ENCODE measurements at places on chromosomes 2 and 18.

GRCh38 chr18:79488311-79489050 is 92.8 kb downstream of the NFATC1 start:
- DNase-seq, result no peak

GRCh38 chr2:159012142-159012541 is 43.7 kb downstream of the TANC1 start:
- DNase-seq, result no peak

GRCh38 chr2:101803128-101803527 is 105.6 kb downstream of the MAP4K4 start:
- no peak for DNase-seq

- no peak for DNase-seq
Measured at GRCh38 chr2:235668782-235669181, 174.9 kb downstream of the AGAP1 start.

- DNase-seq, result no peak
Measured at GRCh38 chr18:36185901-36186460, 1.3 kb upstream of the MOCOS start.

GRCh38 chr2:159080641-159081040 is 112.2 kb downstream of the TANC1 start:
- DNase-seq, result no peak

GRCh38 chr18:58405107-58405898 is 223.6 kb downstream of the ALPK2 start:
- DNase-seq, result no peak

GRCh38 chr2:72092111-72092510 is 55.6 kb downstream of the CYP26B1 start:
- no peak for DNase-seq

GRCh38 chr2:169590804-169591203 is 6.7 kb downstream of the PPIG start:
- DNase-seq, result no peak

GRCh38 chr2:229559986-229560385 is 154.4 kb downstream of the DNER start:
- DNase-seq, result no peak

GRCh38 chr18:7596147-7596546 is 29.0 kb downstream of the PTPRM start:
- DNase-seq, result no peak

DNA sequence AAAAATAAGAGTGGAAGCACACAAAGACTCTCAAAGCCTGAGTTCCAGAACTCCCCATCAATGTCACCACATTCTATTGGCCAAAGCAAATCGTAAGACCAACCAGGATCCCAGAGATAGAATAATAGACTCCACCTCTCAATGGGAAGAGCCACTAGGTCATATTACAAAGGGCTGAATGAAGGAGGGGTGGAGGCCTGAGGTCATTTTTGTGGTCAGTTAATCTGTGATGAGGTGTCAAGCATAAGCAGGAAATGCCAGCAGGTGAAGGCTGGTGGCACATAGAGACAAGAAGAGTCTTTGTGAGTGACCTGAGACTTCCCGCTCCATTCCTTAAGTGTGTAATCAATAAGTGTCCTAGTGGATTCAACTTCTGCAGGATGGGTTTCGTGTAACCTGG is 144.3 kb downstream of the TFCP2L1 start:
- no peak for DNase-seq

DNA sequence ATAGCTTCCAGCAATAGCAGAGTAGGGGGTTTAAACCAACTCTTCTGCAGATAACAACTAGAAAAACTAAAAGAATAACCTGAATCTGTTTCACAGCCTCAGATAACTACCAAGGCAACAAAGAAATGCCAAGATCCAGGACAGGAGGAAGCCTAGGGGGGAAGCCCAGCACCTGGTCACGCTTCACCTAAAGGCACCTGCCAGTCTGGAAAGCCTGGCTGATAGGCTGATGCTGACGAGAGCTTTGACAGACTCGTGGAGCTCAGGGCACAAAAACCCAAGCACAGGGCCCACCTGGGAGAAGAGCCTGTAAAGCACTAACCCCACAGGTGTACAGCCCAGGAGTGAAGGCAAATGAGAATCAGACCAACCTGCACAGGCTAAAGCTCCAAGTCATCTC is 22.6 kb downstream of the EIPR1 start:
- DNase-seq, result no peak

DNA sequence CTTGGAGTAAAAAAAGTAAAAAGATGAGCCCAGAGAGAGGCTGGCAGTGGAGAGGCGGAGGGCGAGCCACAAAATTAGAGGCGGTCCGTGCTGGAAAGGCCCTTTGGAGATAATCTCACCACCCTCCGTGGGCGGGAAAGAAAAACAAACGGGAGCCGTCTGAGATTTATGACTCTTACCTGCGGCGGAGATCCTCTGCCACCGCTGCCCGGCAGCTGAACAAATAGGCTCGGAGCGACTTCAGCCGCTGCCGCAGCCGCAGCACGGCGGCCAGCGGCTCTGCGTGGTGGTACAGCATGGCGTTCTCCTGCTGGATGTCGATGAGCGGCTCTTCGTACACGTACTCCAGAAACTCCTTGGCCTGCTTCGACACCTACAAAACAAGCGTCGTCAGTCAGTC is 94.6 kb downstream of the PLEKHM3 start:
- no peak for DNase-seq

GRCh38 chr2:217849154-217849975 is 153.4 kb downstream of the TNS1 start:
- DNase-seq, result no peak

DNA sequence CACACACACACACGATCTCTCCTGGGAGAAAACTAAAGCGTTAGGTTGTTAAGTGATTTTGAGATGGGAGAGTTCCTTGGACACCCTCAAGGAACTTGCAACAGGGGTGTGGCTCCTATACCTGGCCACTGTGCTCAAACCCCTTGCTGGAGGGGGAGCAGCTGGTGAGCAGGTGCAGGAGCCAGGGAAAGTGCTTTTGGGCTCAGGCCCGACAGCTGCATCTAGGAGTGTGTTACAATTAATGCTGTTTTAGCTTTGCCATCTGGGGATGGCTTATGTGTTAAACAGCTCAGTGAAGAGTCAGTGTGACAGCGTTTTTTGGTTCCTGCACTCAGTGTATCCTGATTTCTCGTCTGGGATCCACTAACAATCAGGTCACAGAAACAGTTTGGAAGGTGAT is 510.8 kb downstream of the TRIB2 start:
- no peak for DNase-seq

DNA sequence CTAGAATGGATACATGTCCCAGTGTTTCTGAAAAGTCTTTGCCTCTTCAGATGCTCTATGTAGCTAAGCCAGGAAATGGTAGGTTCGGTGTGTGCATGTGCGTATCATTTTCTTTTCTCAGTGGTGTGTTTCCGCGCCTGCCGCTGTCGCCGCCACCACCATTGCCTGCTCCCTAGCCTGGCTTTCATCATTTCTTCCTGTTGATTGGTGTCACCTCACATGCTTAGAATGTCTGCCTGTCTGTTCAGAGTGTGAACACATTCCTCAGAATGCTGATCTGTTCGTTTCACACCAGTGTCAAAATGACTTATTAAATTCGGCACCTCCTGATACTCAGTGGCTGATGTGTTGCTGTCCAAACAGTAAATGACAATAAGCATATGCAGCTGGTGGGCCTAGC is 255.2 kb upstream of the SPRED2 start:
- DNase-seq, result no peak

Data from activated T-helper 1 cell treated with anti-CD3 and anti-CD28 coated beads, Interleukin-2, amount 50 U/mL, for 16 hours (primary cell).